ENCODE measurements at places on chromosomes 7 and 10.

DNA sequence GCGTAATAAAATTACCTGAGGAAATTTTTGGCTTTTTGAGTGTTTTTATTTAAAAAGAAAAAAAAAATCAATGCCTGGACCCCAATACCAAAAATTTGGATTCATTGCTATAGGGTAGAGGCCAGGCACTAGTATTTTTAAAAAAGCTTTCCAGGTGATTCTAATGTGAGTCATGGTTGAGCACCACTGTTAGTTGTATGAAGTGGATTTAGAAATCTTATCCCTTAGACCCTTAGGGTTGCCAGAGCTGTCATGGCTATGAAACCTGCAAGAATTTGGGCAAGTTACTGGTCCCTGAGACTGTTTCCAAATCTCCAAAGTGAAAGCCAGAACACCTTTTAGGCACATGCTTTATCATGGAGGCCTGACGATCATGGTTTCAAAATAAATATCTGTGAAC is 262.5 kb downstream of the AHR start:
- no peak for DNase-seq

- DNase-seq: no peak
These were observed 85.0 kb downstream of the PTN start for GRCh38 chr7:137258552-137258951.

GRCh38 chr7:44985033-44985695 is 6.3 kb upstream of the MYO1G start:
- DNase-seq: no peak

- DNase-seq: no peak
These were observed 99.9 kb upstream of the AKR1E2 start for GRCh38 chr10:4725917-4726606.

DNA sequence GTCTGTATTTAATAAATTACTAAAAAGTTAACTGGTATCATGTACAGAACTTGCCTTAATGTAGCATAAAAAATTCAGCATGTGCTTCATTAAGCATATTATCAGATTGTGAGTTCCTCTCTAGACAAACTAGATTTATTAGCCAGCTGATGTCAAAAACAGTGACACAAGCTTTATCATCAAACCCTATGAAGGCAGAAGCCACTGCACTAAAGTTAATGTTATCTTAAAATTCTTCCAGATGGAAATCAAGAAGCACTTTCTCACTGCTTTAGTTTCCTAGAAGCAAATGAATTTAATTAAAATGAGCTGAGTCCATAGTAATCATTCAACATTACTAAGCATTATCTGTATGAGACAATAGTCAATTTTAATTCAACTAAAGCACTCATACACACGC is 96.4 kb downstream of the ARHGAP12 start:
- no peak for DNase-seq
